ENCODE measurements at places on chromosomes 5 and 9. TPM values are rescaled to one million over a fixed set of nuclear protein-coding genes. Genes with fewer than 3 reads are reported as not detected.

DNA sequence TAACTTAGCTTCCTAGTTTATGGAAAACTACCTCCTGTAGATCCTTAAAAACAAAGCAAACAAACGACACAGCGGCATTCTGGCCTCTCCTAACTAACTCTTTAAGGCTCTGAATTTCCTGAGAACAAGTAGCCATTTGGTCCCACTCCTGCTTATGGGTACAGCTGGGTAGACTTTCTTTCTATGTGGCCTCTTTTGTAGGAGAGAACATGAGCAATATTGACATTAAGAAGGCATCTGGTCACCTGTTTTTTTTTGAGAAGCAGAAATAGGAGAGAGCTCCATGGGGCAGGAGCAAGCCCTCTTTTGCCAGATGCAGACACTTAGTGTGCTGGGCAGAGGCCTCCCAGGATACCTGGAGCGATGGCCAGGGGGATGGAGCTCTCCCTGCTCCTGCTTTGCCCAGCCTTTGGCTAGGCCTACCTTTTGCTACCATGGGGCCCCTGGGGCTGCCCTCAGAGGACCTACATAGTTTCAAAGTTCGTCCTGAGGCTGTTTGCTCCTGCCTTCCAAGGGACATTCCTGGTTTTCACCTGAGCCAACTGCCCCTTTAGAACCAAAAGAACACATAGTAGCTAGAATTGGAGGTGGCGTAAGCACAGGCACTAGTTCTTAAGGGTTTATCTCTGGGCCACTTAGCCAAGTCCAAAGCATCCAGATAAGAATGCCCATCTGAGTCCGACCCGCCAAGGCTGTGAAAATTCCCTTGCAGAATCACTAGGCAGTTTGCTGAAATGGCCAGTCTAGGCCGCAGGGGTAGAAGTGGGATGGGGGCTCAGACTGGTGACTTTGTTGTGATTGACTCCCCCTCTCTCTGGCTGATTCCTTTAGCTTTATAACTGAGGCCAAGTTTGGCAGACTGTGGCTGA, 2.4 kb upstream of the STC2 start:
- DNase-seq = no peak

- DNase-seq = no peak
Observed at GRCh38 chr5:14439087-14439871, 142.3 kb upstream of the OTULINL start.

The MARCHF11 gene
- total RNA-seq = not detected

The PIP5KL1 gene
- 4.4 TPM for total RNA-seq

DNA sequence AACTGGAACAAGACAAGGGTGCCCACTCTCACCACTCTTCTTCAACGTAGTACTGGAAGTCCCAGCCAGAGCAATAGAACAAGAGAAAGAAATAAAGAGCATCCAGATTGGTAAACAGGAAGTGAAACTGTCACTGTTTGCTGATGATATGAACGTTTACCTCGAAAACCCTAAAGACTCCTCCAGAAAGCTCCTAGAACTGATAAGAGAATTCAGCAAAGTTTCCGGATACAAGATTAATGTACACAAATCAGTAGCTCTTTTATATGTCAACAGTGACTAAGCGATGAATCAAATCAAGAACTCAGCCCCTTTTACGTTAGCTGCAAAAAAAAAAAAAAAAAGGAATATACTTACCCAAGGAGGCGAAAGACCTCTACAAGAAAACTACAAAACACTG, 306.6 kb downstream of the PLK2 start:
- DNase-seq = no peak

- DNase-seq = no peak
Observed at GRCh38 chr5:170693701-170694100, 89.8 kb upstream of the GABRP start.

- no peak for DNase-seq
Observed at GRCh38 chr5:152072091-152072490, 147.4 kb upstream of the GLRA1 start.

The ADRA1B gene
- not detected for total RNA-seq

GRCh38 chr5:146860213-146860893, 18.2 kb downstream of the PPP2R2B start:
- no peak for DNase-seq

DNA sequence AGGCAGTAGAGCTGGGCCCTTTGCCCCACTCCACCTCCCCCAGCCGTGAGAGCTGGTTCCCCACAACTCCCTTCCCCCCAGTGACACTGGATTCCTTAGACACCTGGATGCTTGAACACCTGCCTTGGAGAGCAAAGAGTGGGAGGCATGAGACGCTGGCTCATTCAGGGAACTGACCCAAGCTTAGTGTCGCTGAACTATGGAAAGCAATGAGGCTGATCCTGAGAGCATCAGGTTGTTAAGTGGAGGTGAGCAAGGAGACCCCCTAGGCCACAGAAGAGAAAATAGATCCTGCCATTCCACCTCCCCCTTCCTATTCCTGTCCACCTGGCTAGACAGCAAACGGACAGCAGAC, 2.0 kb downstream of the CCL19 start:
- no peak for DNase-seq

- peak; percentile 50 for DNase-seq
Observed at GRCh38 chr5:151825445-151825844, 53.7 kb downstream of the G3BP1 start.

- peak; percentile 55 for DNase-seq
Observed at GRCh38 chr5:76608833-76609232, 14.4 kb downstream of the F2RL2 start.

- DNase-seq = no peak
Observed at GRCh38 chr9:130881516-130881915, 15.1 kb downstream of the QRFP start.

The PLCXD3 gene
- total RNA-seq = not detected

GRCh38 chr9:37936965-37937364, 33.0 kb upstream of the SLC25A51 start:
- no peak for DNase-seq

The MARVELD2 gene
- total RNA-seq = 2.0 TPM

DNA sequence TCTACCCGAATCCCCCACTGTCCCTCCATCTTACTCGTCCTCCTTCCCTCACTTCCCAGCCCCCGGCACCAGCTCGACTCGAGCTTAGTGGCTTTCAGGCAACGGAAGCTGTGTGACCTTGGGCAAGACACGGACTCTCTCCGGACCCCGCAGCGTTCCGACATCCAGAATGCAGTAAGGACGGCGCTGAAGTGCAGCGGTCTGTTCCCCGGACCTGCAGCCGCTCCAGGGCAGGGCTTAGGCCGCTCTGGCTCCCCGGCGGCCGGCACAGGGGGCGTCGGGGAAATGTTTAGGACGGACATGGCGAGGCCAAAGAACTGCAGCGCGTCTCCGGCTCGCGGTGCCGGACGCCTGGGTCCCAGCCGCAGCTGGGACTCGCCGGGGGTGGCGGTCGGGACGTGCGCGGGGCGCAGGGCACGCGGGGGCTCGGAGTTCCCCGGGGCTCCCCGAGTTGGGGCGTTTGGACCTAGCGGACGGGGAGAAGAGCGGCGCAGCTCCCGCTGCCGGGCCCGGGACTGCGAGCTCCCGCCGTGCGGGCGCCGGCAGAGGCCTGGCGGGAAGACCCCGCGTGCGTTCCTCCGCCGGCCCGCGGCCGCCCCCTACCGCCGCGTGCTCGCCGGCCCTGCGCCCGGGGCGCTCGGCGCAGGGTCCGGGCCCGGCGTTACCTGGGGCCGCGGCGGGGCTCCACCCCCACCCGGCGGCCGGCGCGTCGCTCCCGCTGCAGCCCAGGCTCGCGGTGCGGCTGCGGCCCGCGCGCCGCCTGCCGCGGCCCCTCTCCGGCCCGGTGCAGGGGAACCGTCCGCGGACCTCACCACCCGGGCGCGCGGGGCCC, 5.6 kb upstream of the RNF44 start:
- peak; percentile 82 for DNase-seq

DNA sequence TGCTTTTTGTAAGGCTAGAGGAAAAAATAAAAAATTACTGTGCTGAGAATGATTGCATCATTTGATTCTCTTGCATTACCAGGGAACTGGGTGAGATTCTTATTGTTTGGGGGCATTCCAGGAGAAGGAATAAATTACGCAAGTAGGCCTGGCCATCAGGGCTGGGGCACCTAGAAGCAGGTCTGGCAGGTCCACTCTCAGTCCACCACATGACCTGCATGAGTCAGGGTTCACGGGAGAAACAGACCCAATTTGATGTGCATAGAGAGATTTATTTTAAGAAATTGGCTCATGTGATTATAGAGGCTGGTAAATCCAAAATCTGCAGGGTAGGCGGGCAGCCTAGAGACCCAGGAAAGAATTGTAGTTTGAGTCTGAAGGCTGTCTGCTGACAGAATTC, 59.6 kb downstream of the ZNF622 start:
- no peak for DNase-seq

- DNase-seq = no peak
Observed at GRCh38 chr5:106092455-106092854, 1578.3 kb downstream of the EFNA5 start.

The SNCAIP gene
- not detected for total RNA-seq

GRCh38 chr5:158384535-158385481, 525.9 kb upstream of the CLINT1 start:
- DNase-seq = no peak

DNA sequence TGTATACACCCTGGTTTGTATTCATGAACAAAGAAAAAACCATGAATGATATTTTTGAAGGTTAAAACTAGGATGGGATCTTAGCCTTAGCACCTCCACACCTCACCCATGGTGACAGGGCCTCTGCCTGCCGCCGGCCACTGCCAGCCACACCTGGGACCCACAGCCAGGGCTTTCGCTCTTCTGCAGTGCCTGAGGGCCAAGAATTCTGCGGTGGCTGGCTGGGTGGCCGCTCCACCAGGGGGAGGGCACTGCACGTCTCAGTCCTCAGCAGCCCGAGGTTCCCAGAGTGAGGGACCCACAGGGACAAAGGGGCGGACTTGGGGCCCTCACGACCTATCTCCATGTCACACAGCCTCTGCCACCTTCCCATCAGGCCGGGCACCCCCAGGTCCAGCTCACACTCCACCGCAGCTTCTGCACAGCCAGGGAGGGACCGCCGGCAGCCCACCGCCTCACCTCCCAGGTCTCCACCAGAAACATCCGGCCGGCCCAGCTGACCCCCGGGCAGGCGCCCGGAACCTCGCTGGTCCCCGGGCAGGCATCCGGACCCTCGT, 6.9 kb downstream of the EXD3 start:
- DNase-seq = no peak

GRCh38 chr9:34119713-34120112, 6.8 kb downstream of the DCAF12 start:
- DNase-seq = no peak

- no peak for DNase-seq
Observed at GRCh38 chr5:96120120-96120519, 158.5 kb upstream of the ELL2 start.

GRCh38 chr5:139458580-139459407, 3.7 kb downstream of the ECSCR start:
- DNase-seq = peak; percentile 24

The IRX2 gene
- not detected for total RNA-seq

DNA sequence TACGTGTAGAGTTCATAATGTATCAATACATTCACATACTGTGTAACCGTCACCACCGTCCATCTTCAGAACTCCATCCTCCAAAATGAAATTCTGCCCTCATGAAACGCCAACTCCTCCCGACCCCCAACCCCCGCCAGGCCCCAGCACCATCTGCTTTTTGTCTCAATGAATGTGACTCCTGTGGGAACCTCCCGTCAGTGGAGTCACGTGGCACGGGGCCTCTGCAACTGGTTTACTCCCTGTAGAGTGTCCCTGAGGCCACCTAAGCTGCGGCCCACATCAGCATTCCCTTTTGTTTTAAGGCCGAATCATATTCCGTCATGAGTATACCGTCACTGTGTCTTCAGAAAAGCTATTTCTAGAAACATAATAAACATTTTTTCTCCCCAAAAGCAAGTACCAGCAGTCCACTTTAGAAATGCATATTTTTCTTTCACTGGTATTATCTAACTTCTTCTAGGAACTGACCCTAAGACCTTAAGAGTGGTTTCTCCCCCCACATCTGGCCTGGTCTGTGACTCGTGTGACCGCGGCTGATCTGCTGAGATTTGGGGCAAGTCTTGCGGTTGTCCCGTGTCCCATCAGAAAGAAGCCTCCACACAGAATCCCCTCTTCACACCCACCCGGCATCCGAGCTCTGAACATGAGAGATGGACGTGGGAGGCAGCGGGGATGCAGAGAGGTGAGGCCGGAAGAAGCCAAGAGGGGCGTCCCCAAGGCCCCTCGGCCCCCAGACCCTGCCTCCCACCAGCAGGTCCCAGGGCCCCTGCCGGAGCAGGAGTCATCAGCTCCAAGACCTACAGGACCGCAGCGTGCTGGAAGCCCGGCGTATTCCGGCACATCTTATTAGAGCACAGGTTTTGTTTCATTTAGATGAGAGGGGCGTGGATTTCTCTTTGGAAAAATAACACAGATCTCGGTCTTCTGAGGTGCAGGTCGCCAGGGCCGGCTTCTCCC, 38.3 kb downstream of the SLC6A3 start:
- DNase-seq = no peak

The ISL1 gene
- total RNA-seq = not detected

The LCN1 gene
- not detected for total RNA-seq

The HTR1A gene
- total RNA-seq = not detected

- DNase-seq = no peak
Observed at GRCh38 chr5:131406975-131407638, 143.3 kb downstream of the CDC42SE2 start.

GRCh38 chr5:14183187-14183939, 40.2 kb downstream of the TRIO start:
- DNase-seq = no peak

GRCh38 chr5:25190521-25191000, 545.8 kb upstream of the CDH10 start:
- DNase-seq = no peak

- DNase-seq = no peak
Observed at GRCh38 chr5:55600086-55600485, 65.3 kb upstream of the PLPP1 start.

The GOLPH3 gene
- total RNA-seq = 53.8 TPM

DNA sequence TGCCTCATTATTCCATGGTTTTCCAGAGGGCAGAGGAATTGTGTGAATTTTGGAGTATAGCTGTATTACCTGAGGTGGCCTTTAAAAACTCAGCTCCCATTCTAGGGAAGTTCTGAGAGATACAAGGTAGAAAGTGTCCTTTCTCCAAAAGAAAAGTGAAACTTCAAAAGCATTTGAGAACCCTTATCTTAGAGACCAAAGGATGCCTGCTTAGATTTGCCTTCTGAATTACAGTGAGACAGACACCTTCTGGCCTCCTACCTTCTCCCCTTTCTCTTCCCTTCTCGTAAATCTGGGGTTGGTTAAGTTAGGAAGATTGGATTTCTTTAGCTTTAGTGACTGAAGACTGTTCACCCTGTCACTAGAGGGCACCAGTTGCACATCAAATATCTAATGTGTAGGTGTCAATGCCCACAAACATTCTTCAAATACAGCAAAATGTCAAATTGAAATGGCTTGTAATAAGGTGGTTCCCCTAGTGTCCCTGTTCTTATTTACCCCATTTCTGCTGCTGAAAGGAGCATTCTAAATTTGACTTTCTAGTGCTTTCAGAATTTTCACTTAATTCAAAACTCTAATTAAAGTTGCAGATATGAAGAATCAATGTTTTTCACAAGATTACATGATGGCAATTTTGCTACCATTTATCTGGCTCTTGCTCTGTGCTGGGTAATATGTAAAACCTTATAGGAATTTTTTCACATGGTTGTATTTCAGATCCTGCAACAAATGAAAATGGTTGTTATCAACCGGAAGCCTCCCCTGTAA, 46.7 kb downstream of the PRRC1 start:
- peak; percentile 70 for DNase-seq

- no peak for DNase-seq
Observed at GRCh38 chr9:135555203-135555602, 6.4 kb upstream of the PAEP start.

- DNase-seq = peak; percentile 59
Observed at GRCh38 chr5:181186986-181187499, 18.0 kb downstream of the TRIM7 start.

GRCh38 chr5:111158105-111158744, 66.0 kb upstream of the CAMK4 start:
- DNase-seq = peak; percentile 71

GRCh38 chr5:122374110-122374509, 62.1 kb downstream of the SNCAIP start:
- no peak for DNase-seq

All from OCI-LY7 (cell line).